ENCODE measurements at places on chromosomes 2 and 18.

DNA sequence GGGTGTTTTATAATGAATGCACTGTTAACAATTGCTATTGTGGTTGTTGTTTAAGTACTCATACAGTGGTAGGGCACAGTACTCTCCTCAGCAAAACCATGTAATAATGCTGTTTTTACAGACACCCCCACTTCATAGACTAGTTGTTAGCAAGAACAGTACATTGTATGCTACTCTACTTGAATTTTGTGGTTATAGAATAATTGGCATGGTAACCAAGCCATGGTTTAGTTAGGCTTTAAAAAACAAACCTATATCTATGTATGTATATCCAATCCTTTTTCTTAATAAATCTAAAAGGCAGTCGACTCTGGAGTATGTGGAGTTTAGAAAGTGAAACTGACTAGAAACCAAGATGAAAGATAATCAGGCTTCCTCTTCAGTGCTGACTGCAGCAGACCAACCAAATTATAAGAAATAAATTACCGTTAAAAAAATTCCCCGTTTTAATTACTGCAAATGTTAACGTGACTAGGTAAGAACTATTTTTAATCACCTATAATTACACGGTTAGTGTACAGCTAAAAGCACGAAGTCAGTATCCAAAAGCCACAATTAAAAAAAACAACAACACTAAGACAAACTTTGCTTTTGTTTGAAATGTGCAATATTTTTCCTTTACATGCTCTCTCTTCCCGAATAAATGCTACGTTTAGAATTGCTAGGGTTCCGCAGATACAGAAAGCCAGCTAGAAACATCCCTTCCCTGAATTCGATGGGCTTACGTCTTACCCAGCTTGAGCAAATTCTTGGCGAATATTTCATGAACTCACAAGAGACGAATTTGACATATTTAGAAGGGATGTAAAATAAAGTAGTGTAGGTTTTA lies 113.3 kb upstream of the SERTAD2 start:
- DNase-seq, result no peak

DNA sequence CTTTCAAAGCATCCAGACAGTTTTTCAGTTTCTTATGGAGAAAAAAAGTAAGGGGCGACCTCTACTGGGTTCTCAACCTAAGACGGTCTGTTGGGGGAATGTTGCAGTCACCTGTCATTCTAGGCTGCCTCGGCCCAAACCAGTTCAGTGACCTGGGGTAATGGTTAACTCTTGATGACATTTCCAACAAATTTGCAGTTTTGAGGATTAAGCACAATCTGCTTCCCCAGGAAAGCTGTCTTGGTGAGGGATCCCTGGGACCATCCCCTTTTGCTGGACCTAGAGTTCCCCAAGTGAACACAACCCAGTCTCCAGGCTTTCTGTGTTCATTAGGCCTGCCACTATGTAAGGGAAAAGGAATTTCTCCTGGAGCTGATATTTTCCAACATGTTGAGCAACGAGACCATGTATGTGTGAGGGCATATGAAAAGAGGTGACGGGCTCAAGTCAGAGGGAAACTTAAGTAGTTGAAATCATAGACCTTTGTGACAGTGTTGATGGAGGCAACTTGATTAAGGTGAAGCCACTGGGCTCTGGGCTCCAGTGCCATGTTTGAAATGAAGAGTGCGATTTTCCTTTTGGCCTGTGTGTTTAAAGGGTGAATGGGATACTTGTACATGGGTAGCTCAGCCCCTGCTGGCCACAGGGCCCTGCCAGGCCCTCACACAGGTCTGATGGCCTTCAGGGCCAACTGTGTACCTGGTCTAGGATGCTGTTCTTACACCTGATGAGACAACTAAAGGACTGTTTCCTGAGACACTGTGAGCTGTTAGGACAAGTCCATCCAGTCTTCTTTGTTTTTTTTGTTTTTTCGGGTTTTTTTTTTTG lies 27.0 kb downstream of the FOSL2 start:
- DNase-seq, result no peak

- no peak for DNase-seq
These were observed 9.9 kb downstream of the TOGARAM2 start for GRCh38 chr2:28991021-28991420.

DNA sequence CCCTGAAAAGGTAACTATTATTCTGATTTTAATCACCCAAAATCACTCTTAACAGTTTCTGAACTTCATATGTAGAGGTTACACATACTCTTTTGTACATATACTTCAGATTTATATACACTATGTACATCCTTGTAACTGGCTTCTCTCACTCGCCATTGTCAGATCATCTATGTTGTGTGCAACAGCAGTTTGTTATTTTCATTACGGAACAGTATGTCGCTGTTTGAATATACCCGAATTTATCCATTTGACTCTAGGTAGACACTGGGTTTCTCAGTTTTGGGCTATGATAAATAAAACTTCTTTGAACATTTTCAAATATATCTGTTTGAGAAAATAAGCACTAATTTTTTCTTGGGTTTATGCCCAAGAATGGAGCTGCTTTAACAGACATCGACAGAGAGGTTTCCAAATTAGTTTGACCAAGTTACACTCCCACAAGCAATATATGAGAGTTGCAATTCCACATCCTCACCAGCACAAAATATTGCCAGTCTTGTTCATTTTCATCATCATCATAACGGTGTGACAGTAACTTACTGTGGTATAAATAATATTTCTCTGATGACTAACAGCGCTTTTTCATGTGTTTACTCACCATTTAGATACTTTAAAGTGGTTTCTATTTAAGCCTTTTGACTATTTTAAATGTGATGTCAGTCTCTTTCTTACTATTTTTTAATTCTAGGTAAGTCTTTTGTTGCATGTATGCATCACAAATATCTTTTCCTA lies 80.9 kb downstream of the SMC6 start:
- no peak for DNase-seq

DNA sequence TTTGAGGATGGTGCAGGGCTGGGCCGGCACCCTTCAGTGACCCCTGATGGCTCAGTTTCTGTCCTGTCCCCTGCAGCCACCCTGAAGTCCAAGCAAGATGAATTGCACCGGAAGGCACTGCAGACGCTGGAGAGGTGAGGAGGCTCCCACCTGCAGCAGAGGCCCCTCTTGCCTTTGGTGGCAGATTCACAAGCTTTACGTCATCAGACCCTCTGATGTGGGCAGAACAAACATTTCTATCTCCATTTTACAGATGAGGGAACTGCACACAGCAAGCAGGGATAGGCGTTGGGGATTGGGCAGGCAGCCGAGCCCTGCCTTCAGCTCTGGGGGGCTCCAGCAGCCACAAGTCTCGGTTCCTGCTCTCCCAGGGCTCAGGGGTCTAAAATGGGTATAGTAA lies 107.7 kb upstream of the MCFD2 start:
- DNase-seq, result no peak

DNA sequence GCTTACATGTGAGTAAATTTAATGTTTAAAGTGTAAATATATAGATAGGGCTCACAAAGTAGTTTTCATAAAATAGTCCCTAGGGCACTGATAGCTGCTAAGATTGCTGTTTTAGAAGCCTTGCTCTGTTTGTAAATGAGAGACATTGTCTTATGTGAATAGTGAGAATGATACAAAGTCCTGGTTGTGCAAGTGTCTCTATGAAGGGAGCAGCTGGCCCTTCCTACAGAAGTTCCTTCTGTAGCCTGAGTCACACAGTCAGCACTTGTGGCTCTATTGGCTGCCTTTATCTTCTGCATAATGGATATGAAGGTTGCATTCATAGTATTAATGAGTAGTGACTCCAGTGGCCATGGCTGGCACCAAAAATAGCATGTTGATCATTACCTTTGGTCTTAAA lies 279.7 kb downstream of the OSR1 start:
- no peak for DNase-seq

DNA sequence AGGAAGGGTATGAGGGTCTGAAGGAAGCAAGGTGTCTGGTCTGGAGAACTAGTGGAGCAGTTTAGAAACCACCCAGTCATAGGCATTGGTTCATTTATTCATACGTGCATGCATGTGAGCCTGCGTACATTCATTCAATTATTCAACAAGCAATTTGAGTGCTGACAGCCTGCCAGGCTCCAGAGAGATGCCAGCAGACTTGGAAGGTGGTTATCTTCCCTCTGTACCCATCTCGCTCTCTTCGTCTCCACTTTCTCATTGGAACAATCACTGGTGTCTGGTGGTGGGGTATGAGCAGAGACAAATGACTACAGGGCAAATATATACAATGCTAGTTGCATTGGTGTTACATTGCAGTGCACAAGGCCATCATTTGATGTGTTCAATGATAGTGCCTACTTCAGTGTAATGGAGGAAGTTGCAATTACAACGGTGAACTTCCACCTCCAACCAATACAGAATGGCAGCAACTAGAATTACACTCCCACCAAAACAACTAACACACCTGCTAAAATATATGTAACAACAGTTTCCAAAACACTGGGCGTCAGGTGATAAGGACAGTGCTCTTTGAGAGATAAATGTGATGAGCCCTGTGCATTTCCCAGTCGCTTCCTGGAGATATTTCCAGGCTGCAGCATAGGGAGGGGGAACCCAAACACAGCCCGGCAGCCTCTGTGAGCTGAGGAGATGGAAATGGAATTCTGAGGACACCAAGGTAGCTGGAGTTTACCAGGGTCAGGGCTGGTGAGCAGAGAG lies 32.6 kb upstream of the CNGA3 start:
- DNase-seq, result no peak

DNA sequence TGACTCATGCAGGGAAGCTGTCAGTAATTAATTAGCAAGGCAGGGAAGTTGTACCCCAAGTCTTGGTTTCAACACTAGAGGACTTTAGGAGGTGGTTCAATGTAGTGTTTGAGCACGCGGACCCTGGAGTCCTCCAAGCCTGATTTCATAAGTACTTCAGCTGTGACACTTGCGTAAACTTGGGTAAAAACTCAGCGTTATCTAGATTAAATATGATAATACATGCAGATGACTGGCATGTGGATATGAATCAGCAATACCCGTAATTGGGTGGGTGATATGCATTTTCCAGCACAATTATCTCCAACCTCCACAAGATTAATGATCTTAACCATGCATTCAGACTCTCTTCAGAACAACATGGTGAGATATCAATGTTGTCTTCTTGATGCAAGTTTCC lies 5.2 kb downstream of the UGT1A7 start:
- DNase-seq, result no peak

GRCh38 chr2:75870133-75870532 lies 159.4 kb upstream of the GCFC2 start:
- DNase-seq, result no peak

DNA sequence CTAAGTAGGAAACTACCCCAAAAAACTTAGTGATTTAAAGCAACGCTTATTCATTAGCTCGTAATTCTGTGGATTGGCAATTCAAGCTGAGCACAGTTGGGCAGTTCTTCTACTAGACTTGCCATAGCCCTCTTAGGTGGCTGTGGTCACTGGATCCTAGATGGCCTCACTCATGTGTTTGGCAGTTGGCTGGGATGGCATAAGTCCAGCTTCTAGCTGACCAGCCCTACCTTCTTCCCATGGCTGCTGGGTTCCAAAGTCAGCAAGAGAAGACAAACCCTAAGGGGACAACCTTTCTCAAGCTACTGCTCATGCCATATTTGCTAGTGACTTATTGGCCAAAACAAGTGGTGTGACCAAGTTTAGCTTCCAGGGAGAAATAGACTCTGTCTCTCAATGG lies 95.3 kb downstream of the COPS8 start:
- no peak for DNase-seq

- no peak for DNase-seq
These were observed 11.5 kb upstream of the PARD3B start for GRCh38 chr2:204533629-204534370.

DNA sequence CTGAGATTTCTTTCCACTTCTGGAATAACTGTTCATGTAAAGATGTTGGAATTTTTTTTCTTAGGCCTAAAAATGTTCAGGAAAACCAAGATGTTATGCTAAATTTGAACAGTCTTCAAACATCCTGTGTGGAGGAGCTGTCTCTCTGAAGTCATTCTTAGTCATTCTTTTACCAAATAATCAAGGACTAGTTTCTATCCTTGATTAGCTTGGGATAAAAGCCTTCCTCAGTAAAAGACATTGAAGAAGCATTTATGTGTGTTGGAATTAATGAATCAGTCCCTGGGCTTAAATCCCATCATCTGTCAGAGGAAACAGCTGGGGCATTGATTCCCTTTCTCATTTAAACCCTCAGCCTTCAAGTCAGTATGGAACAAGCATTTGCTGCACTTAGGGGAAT lies 300.1 kb upstream of the NXPH2 start:
- no peak for DNase-seq

DNA sequence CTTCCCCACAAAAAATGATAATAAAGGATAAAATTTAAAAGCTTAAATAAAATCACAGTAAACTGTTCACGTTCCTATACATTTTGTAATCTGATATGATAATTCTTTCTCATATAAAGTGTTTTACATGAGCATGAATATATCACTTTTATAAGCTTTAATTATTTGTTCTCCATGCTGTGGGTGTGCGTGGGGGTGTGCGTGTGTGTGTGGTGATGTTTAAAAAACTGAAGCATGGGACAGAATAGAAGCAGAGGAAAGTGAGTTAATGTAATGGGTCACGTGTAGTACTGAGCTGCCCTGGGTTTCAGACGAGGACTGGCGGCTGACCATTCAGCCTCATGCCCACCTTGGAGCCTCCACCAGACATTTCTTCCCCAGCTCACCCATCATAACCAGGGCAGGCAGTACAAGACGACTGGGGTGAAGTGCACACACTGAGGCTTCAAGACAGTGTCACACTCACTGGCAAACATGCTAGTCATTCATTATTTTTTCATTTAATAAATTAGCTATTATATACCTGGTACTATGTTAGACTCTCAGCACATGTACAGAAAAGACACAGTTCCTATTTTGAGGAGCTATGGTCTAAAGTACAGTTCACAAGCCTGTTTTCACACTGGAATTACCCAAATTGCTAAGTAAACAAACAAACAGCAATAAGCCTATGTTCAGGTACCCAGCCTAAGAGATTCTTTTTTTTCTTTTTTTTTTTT lies 97.2 kb upstream of the LPIN2 start:
- DNase-seq, result no peak

- no peak for DNase-seq
These were observed 94.6 kb upstream of the SKOR2 start for GRCh38 chr18:47346016-47346415.

DNA sequence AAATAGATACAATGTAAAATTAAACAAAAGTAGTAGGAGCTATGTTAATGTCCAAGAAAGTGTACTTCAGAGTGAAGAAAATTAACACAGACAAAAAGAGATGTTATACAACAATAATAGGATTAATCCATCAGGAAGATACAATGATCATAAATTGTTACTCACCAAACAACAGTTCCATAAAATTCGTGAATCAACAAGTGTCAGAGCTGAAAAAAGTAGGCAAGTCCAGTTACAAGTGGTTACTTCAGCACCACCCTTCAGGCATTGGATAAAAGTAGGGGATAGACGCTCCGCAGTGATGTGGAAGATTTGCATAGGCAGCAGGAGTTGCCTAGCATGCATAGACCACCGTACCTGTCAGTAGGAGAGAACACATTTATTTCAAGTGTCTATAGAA lies 77.8 kb downstream of the ATP9B start:
- DNase-seq, result no peak

All from stimulated activated CD8-positive, alpha-beta memory T cell treated with anti-CD3 and anti-CD28 coated beads, Interleukin-2, amount 100 ng/mL, for 48 hours (primary cell).